ENCODE measurements at places on chromosomes 2 and 18.

DNA sequence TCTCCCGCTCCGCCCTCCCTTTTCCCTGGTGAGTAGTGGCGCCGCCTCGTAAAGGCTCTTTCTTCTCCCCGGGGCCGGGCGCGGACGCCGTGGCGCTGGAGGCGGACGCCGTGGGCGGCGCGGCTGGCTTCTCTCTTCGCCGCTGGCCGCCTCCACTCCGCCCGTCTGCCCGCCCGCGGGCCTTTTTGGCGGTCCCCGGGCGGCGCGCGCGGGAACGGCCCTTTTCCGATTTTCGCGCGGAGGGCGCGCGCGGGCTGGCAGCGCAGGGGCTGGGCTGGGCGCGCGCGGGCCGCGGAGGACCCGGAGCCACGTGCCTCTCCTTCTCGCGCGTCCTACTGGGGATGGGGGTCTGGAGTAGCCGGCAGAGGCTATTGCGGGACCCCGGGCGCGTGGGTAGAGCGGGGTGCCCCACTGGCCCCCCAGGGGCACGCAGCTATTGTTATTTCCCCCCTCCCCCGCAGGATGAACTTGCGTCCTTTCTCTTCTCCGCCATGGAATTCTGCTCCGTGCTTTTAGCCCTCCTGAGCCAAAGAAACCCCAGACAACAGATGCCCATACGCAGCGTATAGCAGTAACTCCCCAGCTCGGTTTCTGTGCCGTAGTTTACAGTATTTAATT lies 472 bp downstream of the SLC20A1 start:
- no peak for DNase-seq

DNA sequence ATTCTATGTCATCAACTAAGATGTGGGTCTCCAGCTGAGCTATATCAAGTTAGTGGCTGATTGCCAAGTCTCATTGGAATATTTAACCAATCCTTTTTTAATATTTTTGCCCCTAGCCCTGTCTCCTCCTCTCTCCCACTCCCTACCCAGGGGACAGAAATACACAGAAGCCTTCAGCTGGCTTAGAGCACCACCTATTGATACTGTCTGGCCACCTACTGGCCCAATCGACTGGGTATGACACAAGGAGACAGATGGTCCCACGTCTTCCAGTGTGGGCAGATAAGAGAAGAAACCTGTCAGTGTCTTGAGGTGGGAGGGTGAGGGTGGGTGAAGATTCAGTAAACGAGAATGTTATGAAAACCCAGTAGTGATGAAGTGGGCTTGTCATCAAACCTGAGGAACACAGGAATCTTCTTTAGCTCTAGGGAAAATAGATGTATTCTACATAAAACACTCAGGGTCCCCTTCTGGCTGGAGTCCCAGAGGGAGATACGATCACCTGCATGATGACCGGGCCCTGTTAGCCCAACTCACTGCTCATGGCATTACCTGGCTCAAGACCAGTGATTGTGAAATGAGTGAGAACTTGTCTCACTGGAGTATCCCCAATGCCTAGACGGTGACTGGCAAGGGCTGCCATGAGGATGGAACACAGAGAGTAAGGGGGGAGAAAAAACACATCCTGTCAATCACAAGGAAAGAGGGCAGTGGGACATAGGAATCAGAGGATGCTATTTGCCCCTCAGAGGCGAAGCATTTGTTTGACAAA lies 26.7 kb downstream of the POLR1A start:
- DNase-seq, result peak; percentile 26

DNA sequence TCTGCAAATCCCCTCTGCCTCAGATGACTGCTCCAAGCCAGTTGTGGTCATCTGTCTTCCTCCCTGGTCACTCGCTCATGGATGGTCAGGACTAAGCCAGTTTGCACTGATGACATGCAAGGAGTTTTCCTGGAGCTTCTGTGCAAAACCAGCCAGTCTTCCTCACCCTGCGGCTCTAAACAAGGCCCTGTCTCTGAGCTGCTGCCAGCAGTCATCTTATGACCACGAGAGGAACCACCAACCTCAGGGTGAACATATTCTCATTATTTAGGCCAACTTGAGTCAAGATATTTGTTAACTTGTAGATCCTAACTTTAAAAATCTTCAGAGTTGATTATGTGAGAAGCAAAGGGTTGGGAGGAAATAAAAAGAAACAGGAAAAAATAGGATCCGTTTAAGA lies 119.9 kb upstream of the CAB39 start:
- DNase-seq, result no peak

DNA sequence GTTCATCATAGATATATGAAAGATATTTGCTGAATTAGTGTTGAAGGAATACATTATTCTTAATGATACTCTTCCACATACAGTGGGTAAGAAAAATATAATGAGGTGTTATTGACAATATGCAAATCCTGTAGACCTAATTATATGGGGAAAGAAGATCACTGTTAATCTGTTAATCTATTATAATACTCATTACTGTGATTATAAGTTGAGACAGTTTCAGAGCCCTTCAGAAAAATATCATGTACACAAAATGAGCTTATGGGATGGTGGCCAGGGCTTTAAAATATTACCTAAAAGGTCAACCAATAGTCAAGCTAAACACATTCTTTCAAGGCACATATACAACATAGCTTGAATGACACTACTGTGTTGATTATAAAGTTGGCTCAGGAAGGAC lies 163.5 kb downstream of the NOL4 start:
- no peak for DNase-seq

DNA sequence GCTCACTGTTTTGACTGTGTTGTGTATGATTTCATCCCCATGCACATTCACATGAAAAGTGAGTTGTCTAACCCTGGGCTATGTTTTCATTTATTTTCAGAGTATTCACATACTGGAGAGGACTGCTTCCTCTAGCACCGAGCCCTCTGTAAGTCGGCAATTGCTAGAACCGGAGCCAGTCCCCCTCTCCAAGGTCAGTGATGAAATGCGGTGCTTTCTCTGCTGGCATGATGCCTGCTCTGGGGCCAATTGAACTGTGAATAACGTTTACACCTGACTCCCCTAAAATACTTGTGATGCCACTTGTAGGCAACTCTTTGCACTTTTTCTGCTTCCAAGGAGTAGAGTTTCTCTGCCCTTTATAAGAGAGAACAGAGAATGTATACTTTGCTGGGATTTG lies 126.9 kb downstream of the PRKRA start:
- DNase-seq, result no peak

GRCh38 chr2:121080013-121080772 lies 204.8 kb downstream of the TFCP2L1 start:
- DNase-seq, result peak; percentile 69

DNA sequence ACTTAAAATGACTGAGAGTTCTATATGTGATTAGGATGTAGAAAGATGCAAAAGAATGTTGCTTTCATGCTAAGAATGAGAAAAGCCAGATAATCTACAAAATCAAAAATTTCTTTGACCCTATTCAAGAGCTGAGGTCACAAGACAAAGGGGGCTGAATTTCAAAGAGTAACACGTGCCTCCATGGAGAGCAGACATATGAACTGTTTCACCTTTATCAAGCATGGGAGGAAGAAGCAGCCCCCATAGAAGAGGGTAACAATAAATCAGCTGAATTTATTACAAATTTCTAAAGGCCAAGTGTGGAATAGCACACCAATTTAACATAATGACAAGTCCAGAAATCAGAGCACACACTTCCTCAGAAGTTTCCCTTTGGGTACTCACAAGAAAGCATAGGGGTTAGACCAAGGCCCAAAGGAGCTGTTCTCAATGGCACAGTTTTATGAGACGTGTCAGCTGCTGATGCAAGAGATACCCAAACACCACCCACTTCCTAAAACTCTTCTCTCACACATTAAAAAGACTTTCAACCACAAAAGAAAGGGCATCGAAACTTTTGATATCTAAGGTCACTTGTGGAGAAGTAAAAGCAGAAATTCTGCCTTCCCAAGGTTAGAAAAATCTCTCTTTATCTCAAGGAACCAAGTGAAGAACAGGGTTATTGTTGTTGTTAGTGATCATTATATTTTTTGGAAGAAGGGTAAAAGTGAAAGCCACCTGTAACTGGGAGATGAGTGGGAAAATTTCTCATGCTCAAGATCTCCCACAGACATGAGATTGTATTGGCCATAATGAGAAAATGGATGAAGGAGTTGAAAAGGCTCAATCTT lies 950.1 kb downstream of the TRIB2 start:
- DNase-seq, result no peak

DNA sequence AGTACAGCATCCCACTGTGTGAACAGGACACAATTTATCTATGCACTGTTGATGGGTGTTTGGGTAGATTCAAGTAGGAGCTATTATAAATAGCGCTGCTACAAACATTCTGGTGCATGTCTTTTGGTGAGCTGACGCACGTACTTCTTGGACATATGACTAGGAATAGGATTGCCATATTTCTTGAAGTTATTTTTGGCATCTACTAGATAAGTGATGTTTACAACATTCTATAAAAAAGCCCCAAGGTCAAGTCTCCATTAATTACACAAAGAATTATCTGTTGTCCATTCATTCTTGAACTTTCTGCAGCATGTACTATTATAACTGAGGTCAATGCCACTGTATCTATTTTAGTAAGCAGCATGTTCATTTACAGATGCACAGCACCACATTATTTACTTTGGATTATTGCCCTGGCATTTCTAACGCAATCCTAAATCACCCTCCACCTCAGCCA lies 225.5 kb upstream of the TMEM200C start:
- no peak for DNase-seq

DNA sequence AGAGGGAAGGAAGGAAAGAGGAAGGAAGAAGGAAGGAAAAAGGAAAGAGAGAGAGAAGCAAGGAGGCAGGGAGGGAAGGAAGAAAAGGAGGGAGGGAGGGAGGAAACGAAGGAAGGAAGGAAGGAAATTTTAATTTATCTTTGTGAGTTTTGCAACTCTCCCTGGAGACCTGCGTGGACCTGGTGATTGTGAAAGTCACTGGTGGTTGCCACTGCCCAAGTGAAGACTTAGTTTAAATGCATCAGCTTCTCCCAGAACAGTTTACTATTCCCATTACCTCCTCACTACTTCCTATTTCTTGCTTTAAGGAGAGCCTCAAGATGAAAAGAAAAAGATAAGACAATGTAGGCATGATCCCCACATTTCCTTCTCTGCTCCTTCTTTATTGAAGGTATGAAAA lies 68.8 kb downstream of the ACVR1C start:
- DNase-seq, result no peak

DNA sequence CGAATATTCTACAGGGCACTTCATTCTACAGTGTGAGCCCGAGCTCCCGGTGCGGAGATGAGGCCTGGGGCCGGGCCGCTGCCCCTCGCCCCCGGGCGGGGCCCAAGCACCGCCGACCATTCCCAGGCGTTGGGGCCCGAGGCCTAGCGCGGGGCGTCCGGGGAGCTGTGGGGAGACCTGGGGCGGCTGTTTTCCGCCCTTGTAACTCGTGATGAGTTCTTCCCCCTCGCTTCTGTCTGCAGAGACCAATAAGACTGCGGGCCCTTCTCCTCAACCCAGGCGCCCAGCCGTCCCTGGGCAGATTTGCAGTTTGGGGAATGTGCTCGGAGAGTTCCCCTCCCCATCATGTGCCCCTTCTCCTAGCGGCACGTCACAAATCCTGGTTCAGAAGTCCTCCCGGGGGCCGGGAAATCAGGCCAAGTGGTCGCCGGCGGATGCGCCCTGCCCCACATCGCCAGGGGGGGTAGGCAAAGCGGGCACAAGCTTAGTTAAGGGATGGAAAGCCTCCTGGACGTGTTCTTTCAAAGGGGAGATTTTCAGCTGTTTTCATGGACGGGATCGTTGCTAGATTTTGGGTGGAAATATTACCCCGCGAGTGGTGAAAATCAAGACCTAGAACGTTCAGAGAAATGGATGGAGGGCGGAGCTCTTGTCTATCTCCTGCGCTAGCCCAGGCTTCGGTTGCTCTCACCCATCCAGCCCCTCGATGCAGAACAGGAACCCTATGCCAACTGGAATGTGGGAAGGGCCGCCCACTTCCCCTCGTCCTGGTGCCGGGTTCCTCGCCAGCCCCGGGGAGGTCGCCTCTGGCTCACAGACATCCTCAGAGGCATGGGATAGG lies 18.8 kb upstream of the HAAO start:
- DNase-seq, result no peak

DNA sequence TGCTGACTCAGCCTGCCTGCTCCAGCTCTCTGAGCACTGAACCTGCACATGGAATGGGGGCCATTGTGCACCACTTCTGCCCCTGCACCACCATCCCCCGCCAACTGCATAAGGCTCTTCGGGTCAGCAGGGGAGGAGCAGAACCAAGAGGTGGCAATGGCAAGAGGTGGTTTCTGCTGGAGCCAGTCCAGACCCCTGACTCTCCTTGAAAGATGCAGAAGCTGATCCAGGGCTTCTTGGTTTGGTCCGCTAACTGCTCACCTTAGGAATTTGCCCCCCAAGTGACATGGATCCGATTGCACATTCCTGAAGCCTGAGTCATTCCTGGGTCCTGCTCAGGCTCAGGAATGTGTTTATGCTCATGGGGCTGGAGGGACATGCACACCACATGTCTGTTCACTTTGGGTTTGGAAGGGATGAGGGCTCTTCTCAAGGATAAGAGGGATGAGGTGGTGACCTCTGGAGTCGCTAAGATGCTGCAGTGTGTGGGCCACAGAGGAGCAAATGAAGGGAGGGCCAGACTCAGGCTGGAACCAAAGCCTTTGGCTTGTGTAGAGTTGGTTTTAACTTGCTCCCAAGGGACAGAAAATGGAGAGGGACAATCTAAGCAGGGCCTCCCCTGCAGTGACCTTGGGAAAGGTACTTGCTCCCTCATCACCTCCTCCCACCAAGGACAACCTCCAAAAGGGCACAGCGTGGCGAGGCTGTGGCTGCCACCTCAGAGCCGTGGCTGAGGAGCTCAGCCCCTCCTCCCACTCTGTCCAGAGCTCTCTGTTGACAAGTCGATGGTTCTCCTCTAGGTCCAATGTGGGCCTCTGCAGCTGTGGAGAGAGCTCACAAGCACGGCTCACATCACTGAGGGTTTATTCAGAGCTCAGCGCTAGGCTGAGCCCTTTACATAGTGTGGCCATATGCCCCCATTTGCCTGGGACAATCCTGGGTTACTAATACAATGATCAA lies 66.2 kb downstream of the HS1BP3 start:
- peak; percentile 81 for DNase-seq

GRCh38 chr2:99520813-99521212 lies 31.0 kb upstream of the REV1 start:
- DNase-seq, result no peak

DNA sequence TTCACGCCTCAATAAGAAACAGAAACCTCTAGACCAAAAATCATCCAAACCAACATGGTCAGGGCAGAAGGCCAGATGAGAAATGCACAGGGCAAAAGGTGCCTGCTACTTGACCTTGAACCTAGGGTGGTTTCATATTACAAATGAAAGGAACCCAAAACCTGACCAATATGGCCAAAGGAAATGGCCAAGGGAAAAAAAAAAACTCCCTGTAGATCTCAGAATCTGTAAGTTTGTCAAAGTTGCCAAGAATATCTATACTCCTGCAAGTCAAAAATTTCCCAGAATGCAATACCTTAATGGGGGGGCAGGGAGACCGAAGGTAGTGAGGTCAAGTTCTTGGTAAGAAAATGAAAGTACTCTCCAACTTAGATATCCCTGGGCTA lies 47.2 kb downstream of the HIBCH start:
- DNase-seq, result no peak

DNA sequence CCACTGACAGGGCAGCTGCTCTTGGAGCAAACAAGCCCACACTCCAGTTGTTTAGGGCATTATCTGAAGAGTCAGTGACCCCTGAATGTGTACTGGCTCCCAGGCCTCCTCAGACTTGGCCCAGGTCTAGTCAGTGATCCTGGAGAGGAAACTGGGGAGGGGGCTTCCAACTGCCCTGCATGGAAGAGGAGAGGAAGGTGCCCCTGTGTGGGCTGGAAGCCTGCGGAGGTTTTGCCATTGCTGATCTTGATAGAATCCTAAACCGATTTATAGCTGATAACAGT lies 197.4 kb downstream of the MGAT5 start:
- no peak for DNase-seq
